ENCODE measurements at places on chromosomes 6 and 20.
A peak's percentile ranks its signal among the peaks of the same experiment; 100 is the strongest.

DNA sequence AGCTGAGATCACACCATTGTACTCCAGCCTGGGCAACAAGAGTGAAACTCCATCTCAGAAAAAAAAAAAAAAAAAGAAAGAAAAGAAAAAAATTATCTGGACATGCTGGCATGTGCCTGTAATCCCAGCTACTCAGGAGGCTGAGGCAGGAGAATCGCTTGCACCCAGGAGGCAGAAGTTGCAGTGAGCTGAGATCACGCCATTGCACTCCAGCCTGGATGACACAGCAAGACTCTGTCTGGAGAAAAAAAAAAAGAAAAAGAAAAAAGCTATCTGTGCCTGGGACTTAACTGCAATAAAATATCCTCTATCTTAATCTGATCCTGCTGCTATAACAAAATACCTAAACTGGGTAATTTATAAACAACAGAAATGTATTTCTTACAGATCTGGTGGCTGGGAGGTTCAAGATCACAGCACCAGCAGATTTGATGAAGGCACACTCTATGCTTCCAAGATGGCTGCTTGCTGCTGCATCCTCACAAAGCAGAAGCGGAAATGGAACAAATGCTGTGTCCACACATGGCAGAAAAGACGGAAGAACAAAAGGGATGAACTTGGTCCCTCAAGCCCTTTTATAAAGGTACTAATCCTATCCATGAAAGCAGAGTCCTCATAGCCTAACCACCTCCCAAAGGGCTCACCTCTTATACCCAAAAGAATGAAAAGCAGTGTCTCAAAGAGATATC, 273.3 kb upstream of the JARID2 start:
- no peak for DNase-seq

DNA sequence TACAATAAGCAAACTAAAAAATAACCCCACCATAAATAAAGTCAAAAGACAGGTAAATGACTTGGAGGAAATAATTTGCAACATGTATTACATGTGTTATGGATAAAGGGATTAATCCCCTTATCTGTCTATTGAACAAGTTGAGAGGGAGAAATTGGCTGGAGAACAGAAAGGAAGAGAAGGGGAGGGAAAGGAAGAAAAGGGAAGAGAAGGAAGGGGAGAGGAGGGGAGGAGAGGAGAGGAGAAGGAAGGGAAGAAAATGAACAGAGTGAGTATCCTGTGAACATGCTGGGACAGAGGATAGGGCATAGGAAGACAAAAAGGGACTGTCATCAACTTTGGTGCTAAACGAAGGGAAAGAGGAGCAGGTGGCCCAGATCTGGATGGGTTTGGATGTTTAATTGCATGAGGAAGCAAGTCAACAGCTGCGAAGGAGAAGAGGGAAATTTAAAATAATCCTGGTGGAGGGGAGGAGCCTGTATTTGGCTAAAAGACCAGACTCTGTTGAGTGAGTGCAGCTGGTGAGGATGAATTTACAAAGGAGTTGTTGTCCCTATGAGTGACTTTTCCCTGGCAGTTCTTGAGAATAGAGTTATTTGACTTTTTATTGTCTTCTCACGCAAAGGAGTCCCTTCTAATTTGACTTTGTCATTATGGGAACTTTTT, 14.2 kb upstream of the SHLD1 start:
- no peak for DNase-seq

- no peak for DNase-seq
These were observed 7.8 kb upstream of the CST3 start for GRCh38 chr20:23645575-23645974.

GRCh38 chr6:51616243-51616642, 471.2 kb downstream of the PKHD1 start:
- DNase-seq, result no peak

- DNase-seq, result no peak
These were observed 53.8 kb downstream of the PKIB start for GRCh38 chr6:122663981-122664380.

- no peak for DNase-seq
These were observed 119.9 kb downstream of the HFE start for GRCh38 chr6:26206868-26207801.

- DNase-seq, result peak; percentile 29
These were observed 1.2 kb upstream of the MAFB start for GRCh38 chr20:40689943-40690835.

DNA sequence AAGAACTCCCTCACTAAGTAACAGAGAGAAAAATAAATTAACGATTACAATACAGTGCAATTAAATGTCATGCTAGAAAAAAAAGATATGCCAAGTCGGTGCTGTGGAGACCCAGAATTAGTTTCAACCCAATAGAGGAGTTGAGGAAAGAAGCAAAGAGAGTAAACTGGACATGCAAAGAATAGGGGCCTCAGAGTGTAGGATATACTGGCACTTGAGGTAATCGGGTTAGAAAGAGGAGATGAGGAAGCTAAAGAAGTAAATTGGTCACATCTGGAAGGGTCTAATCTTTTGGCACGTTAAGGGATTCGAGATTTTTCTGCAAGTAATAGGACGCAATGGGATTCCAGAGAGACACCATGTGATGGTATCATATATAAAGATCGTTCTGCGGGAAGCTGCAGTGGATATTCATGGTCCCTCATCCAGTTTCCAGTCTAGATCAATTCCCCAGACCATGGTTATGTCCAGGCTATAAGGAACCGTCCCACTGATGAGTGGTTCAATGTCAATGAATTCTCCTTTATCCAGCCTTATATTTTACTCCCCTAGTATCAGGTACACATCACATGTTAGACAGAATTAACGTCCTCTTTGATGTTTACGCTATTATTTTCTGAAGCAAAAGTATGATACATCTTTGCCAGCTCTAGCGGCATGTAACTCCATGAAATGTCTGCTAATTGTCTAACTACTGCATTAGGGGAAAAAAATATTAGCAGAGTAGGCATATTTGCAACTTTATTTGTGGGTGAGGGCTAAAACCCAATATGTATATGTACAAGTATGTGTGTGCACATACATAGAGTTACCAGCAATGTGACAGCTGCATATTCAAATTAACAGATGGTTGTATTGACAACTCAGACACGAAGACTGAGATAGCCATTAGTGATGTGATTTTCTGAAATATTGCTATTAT, 1.1 kb upstream of the TBC1D32 start:
- DNase-seq, result no peak

DNA sequence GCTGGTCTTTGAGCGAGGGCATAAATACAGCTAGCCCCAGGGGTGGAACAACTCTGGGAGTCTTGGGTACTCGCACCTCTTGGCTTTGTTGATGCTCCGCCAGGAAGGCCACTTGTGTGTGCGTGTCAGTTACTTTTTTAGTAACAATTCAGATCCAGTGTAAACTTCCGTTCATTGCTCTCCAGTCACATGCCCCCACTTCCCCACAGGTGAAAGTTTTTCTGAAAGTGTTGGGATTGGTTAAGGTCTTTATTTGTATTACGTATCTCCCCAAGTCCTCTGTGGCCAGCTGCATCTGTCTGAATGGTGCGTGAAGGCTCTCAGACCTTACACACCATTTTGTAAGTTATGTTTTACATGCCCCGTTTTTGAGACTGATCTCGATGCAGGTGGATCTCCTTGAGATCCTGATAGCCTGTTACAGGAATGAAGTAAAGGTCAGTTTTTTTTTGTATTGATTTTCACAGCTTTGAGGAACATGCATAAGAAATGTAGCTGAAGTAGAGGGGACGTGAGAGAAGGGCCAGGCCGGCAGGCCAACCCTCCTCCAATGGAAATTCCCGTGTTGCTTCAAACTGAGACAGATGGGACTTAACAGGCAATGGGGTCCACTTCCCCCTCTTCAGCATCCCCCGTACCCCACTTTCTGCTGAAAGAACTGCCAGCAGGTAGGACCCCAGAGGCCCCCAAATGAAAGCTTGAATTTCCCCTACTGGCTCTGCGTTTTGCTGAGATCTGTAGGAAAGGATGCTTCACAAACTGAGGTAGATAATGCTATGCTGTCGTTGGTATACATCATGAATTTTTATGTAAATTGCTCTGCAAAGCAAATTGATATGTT, 19.2 kb downstream of the IRF4 start:
- no peak for DNase-seq

DNA sequence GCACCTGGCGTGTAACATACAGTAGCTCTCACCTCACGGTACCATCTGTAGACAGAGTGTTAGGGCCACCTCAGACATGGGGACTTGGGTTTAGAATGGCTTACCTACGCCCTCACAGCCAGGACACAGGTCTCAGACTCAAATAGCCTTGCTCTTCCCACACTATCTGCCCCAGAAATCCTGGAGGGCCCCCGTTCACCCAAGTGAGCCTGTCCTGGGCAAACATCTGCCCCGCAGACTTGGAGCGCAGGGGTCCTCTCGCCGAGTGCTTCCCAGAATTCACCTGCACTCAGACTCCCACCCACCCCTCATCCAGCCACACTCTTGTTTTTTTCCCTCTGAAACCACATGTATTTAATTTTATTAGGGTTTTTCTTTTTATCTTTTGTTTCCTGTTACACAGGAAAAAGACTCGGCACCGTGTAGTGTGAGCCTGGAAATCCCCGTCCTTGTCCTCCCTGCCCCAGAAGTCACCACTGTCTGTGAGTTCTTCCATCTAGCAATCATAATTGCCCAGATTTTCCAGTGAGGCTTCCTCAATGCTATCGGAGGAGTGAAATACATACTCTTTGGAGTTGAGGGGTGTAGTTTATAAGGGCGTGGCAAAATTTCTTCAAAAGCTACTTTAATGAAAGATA, 17.1 kb upstream of the MAP1LC3A start:
- no peak for DNase-seq

DNA sequence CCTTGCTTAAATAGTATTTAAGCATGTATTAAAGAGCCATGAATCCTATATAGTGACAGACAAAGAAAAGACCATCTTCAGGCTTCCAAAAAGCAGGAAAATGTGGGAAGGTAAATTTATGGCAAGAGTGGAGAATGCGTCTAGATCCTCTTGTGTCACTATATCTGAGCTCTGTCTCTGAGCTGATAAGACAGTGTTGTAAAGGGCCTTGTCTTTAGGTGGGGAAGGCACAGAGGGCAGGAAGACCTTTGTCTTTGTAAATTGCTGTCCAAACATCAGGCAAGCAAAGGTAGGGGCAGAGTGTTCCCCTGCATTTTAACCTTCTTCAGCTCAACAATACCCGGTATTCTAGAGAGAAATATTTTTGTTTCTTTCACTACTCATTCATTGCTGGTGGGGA, 33.9 kb upstream of the MBOAT1 start:
- no peak for DNase-seq

All from T-helper 1 cell (primary cell).